ENCODE measurements at places on chromosomes 13 and 19. TPM values are rescaled to one million over a fixed set of nuclear protein-coding genes. Genes with fewer than 3 reads are reported as not detected.

The IL4I1 gene
- 0.18 TPM for polyA plus RNA-seq

The PSG2 gene
- polyA plus RNA-seq: not detected

The KLK12 gene
- polyA plus RNA-seq: 12.4 TPM

The NCR1 gene
- polyA plus RNA-seq: not detected

The UBE2L5 gene
- polyA plus RNA-seq: 0.06 TPM

The A1BG gene
- polyA plus RNA-seq: 10.6 TPM

The PRKD2 gene
- 34.7 TPM for polyA plus RNA-seq

The KLK14 gene
- 0.09 TPM for polyA plus RNA-seq

The KRTDAP gene
- polyA plus RNA-seq: 109 TPM

The C19orf38 gene
- 0.19 TPM for polyA plus RNA-seq

The ZNF441 gene
- polyA plus RNA-seq: 2.2 TPM

The OR2Z1 gene
- not detected for polyA plus RNA-seq

The CYP2A6 gene
- polyA plus RNA-seq: not detected

The SUPT5H gene
- 90.2 TPM for polyA plus RNA-seq

The SLAIN1 gene
- polyA plus RNA-seq: 2.3 TPM

The LILRB3 gene
- 0.63 TPM for polyA plus RNA-seq

The C13orf42 gene
- polyA plus RNA-seq: not detected

The RASGRP4 gene
- 0.24 TPM for polyA plus RNA-seq

The PPP1R12C gene
- polyA plus RNA-seq: 77.7 TPM

The SF3A2 gene
- 55.3 TPM for polyA plus RNA-seq

The SYNGR4 gene
- not detected for polyA plus RNA-seq

The IGFL1 gene
- polyA plus RNA-seq: 66.5 TPM

The ALKBH6 gene
- 15.9 TPM for polyA plus RNA-seq

The ELAVL3 gene
- not detected for polyA plus RNA-seq

The CCDC70 gene
- polyA plus RNA-seq: not detected

The CCDC169 gene
- 0.12 TPM for polyA plus RNA-seq

The GNG14 gene
- not detected for polyA plus RNA-seq

The SMIM17 gene
- 0.05 TPM for polyA plus RNA-seq

The POGLUT2 gene
- polyA plus RNA-seq: 0.61 TPM

The PCDH8 gene
- polyA plus RNA-seq: not detected

The ZNF136 gene
- 1.8 TPM for polyA plus RNA-seq

The SLC7A9 gene
- 0.33 TPM for polyA plus RNA-seq

The SLC7A10 gene
- polyA plus RNA-seq: not detected

The CLEC17A gene
- 0.08 TPM for polyA plus RNA-seq

The OR10H1 gene
- not detected for polyA plus RNA-seq

The MAST3 gene
- polyA plus RNA-seq: 2.5 TPM

The GPC6 gene
- 0.22 TPM for polyA plus RNA-seq

All from esophagus (tissue), 2 donors.